ENCODE measurements at places on chromosomes 2 and 18.

DNA sequence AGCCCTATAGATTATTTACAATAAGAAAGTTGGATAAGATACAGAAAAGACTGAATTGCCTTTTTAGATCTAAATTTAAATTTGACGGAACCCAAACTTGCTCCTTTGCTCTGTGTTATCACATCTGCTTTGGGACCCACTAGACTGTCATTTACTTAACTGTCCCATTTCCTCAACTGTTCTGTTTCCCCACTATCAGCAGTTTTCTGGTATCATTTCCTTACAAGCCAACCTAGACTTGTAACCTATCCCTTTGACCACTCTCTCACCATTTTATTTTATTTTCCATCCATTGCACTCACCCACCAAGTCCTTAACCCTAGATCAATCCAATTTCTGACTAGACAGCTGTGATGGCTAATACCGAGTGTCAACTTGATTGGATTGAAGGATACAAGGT, 38.6 kb upstream of the CD28 start:
- no peak for DNase-seq

- no peak for DNase-seq
These were observed 420.3 kb upstream of the MMADHC start for GRCh38 chr2:150007815-150008430.

- no peak for DNase-seq
These were observed 273.5 kb downstream of the NBAS start for GRCh38 chr2:15287447-15288184.

- no peak for DNase-seq
These were observed 29.2 kb upstream of the MFF start for GRCh38 chr2:227295806-227296205.

DNA sequence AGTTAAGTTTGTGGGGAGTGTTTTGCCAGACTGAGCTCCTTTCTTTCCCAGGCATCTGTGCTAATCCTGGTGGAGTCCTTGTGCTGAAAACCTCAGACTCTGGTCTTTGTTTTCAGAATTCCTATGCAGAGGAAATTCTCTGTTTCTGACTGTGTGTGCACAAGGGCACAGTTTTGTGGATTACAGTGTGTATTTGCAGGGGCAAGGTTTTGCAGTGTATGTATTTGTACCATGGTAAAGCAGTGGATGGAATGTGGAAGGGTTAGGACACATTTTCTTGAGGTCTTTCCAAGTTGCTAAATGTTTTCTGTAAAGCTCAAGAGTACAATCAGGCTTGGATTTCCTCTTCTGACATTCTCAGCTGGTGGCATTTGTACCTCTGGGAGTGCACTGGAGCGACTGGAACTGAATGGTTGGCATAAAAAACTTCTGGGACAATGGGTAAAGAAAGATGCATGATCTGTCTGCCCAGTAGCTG, 139.5 kb upstream of the RND3 start:
- no peak for DNase-seq

DNA sequence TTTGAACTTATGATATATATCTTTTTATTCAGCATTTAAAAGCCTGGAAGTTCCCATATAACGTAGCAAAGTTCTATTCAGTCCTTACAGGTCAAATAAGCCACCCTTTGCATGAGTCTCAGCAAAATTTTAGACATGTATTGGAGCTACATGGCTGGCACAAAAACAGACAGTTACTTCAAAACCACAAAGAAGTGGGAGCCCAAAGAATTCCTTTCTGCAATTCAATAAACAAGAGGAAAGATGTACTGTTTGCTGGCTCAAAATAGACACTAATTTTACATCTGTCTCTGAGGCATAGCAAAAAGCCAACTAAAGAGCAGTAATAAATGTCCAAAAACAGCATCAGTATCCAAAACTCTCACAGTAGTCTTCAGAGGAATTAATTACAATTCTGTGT, 87.0 kb downstream of the ZEB2 start:
- no peak for DNase-seq

- no peak for DNase-seq
These were observed 54.4 kb downstream of the SCN3A start for GRCh38 chr2:165149439-165149838.

DNA sequence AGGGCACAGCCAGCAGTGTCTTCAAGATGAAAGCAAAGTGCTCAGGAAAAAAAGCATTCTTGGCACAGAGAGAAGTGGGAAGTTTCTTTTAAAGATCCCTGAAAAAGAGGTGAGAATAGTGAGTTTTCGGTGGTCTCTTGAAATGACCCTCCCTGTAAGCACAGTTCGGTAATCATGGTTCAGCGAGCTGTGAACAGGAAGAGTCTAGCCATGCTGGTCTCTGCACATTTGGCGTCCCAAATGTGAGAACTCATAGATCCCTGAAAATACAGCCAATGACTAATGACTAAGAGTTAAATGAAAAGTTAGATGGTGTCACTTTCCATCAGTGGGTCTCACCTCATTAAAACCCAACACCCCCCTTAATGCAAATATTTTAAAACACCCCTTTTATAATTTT, 3.4 kb downstream of the IL1R1 start:
- DNase-seq = no peak

DNA sequence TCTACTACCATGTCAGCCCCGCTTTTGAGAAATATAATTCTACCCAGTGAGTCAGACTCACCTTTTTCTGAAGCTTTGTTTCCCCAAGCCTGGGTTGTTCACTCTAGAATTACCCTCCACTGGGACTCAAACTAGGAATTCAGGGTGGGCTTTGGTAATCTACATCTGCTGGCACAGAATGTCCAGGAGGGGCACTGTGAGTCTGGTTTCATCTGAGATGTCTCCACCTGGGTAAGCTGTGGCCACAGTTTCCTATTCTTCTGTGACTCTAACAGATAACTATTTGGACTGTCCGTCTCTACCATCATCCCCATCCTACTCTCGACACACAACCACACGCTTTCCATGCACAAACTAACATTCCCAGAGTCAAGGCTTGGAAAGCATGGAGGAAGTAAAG, 457.2 kb downstream of the STK39 start:
- DNase-seq = no peak

GRCh38 chr18:60050821-60051220, 151.0 kb downstream of the PMAIP1 start:
- no peak for DNase-seq

- DNase-seq = no peak
These were observed 745.9 kb upstream of the ACVR2A start for GRCh38 chr2:147098940-147099339.

DNA sequence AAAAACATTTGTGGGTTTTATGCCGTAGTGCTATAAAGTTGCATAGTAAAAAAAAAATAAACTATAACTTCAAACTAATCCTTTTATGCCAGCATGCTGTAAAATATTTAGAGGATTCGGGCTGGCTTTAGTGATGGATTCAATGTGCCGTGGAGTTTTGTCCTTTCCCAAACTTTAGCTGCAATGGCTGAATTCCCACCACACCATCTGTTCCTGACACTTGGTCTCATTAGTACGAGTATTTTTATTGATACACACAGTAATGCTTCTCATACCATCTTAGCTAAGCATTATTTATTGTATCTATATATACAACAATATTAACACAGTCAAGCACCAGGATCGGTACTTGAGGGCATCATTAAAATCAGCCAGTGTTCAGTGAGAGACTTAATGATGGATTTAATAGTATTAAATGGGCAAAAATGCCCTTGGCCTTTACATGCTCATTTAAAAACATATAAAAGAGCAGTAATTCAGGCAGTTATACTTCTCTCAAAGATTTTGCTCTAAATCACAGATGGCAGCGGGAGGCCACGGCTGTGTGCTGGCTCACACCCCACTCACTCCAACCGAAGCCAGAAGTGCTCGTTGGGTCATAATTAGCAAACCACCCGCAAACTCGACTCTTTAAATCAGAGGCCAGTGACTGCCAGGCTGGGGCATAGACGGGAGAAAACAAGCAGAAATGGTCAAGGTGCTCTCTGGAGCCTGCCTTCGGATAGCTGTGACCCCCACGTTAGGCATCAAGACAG, 297.0 kb upstream of the REV1 start:
- DNase-seq = no peak

- DNase-seq = no peak
These were observed 1.4 kb upstream of the CFAP65 start for GRCh38 chr2:219042750-219043149.

DNA sequence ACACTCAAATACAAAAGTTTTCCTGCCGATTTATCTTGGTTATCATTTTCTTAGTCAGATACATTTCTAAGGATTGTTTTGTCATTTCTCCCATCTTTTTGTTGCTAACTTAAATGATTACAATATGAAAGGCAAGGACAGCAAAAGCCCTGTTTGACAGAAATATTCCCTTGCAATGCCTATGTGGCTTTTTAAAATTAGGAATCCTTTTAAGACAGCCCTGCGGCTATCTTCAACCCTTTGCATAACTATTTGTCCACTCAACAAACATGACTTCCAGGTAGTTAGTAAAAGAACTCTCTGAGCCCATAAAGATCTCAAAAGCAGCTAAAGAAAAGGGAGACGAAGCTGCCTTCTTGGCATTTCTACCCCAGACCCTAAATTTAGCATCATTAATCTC, 179.7 kb upstream of the CDH20 start:
- DNase-seq = no peak

- DNase-seq = no peak
These were observed 248.3 kb downstream of the KCNE4 start for GRCh38 chr2:223300326-223300725.

DNA sequence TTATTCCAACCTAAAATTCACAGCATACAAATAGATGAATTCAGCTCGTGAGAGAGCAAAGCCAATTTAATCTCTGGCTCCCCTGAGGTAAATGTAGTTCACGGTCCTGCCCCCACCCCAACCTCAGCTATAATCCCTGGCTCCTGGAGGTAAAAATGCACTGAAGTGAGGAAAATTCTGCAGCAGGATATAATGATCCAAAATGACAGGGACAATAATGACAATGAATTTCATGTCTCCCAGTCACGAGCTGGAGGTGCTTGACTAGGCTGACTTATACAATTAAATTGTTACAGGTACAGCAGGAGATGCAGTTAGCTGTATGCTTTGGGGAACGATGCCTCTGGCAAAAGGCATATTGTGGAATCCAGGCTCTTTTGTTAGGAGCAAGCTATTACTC, 82.0 kb downstream of the GPD2 start:
- no peak for DNase-seq

GRCh38 chr2:236762628-236763027, 193.0 kb downstream of the ACKR3 start:
- DNase-seq = no peak

DNA sequence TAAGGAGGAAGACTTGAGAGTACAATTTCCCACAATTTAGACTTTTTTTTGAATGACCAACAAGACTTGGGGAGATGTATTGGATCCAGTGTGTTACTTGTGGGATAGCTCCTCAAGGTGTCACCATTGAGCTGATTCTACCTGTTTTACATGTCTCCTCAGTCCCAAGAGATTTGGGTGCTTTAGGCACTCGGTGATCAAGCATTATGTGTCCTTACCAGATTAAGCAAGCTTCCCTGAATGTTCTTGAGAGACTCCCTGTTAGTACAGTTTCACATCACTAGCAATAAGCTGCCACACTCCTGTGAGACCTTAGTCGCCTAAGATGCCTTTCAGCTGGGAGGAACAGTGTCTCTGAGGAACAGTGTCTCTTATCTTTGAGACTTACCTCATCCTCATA, 384.3 kb upstream of the SYT4 start:
- no peak for DNase-seq

GRCh38 chr2:173231042-173231441, 123.6 kb upstream of the CDCA7 start:
- no peak for DNase-seq

DNA sequence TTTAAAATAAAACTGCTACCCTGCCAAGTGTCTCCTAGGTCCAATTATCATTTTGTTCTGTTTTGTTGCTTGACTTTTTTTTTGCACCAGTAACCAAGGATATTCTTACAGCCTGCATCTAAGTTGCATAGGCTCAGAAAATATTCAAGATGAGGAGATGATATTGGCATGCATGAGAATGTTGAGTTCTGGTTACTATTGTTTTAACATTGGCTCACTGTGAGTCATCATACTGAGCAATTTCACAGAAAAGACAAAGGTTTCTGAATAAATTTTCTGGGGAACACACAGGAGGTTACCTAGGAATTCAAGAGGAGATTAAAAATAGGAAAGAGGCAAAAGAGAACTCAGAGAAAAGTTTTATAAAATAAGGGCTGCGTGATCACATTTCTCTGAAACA, 84.8 kb upstream of the POU3F3 start:
- no peak for DNase-seq

DNA sequence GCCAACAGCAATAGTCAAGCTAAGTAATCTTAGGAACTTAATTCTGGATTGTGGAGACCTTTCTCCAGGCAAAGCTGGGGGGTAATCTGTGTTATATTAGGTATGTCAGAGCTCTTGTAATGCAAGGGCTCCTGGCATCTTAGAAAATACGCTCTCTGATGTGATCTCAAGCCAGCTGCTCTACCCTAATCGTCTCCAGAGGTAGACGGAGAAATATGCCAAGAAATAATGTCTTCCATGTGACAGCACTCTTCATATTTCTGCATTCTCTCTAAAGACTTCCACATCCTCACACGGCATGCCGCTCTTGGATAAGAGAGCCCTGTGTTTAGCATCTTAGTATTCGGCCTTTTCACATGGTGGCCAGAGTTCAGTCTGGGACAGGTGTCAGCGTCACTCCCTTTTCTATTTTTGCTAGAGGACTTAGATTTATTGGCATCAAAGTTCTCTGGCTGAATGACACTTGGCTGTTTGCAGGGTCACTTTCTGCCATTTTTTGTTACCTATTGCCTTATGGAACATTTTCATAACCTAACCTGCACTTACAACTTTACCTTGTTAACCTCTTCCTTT, 25.2 kb downstream of the CAPN13 start:
- no peak for DNase-seq

GRCh38 chr2:77664491-77664890, 142.3 kb upstream of the LRRTM4 start:
- no peak for DNase-seq

DNA sequence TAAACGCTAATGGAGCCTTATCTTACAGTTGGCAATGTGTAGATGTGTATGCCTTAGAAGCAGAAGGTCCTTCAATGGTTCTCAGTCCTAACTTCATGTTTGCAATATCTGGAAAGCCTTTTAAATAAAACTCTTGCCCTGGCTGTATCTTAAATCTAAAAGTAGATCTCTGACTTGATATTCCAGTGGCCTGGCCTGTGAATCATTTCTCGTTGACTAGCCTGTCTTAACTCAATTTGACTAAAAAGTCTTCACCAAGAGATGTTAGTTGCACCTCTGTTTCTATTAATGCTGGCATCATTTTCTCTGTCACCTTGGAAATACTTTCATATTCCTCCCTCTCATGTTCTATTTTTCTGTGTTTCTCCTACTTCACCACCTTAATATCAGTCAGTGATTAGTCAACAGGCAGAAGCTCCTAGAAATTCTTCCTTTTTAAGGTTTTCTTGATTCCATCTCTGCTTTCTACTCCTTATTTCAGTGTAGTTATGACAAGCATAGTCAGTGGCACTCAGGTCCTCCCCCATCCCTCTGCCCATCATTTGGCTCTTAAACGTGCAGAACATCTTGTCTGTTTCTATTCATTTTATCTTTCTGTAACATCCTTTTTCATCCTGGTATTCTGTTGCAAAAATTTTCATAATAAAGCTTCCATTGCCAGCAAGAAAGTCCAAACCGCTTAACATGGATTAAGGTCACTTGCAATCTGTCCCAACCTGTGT, 4.3 kb downstream of the ITGAV start:
- no peak for DNase-seq

GRCh38 chr2:6933911-6934310, 16.7 kb downstream of the RNF144A start:
- no peak for DNase-seq

GRCh38 chr2:3251946-3252345, 125.7 kb downstream of the EIPR1 start:
- DNase-seq = no peak
